Iris pigment epithelial cell (primary cell): ENCODE measurements at places on chromosomes 3 and 15.

DNA sequence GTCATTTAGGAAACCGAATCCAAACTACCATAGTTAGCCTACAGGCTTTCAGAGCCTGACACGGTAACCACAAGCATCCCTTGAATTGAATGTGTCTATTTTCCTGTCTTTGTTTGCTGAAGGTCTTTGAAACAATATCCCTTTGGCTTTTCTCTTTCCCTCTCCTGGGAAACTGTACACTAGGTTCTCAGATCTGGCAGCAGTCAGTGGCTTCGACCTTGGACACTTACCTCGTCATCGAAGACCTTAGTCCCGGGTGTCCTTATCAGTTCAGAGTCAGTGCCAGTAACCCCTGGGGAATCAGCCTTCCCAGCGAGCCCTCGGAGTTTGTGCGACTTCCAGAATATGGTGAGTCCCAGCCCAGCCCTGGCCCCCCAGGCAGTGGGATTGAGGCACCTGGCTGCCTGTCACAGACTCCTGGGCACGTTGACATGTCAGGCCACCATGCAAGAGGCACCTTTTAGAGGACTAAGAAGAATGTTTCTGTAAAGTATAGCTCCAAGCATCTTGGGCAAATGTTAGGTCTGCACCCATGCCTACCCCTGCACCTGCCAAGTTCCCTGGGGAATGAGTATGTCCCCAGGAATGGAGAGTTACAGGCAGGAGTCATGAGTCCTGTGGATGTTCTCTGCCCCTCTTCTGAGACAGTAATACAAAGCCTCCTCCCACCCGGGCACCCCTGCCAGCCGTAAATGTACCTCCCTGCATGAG, 30.4 kb upstream of the UMPS start:
- no peak for DNase-seq

GRCh38 chr15:24955531-24955921, 739 bp downstream of the SNRPN start:
- DNase-seq = no peak

- no peak for DNase-seq
Observed at GRCh38 chr3:47783673-47784072, 2.0 kb upstream of the SMARCC1 start.

GRCh38 chr3:163273694-163274093, 1777.1 kb downstream of the OTOL1 start:
- no peak for DNase-seq

DNA sequence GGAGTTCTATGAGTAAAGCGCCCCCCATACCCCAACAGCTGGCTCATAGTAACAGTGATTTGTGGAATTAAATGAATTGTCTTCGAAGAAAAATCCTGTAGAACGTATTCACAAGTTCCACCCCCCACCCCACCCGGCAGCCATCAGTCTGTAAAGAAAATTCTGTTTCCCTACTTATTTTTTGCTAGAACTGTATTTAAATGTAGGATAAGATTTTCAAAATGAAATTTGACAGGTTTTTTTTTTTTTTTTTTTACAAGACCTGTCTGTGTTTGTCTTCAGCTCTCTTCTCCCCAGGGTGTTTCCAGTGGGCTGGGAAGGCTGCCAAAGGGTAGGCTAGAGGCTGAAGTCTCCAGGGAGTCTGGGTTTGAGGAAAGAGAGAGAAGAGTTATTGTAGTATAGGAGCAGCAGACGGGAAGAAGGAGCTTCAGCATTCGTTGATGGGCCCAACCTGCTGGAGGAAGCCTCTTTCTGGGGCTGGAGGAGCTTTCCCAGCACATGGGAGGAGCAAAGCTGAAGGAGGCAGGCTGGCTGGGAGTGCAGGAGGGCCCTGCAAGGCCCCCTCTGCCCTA, 130.6 kb upstream of the SEMA6D start:
- no peak for DNase-seq

DNA sequence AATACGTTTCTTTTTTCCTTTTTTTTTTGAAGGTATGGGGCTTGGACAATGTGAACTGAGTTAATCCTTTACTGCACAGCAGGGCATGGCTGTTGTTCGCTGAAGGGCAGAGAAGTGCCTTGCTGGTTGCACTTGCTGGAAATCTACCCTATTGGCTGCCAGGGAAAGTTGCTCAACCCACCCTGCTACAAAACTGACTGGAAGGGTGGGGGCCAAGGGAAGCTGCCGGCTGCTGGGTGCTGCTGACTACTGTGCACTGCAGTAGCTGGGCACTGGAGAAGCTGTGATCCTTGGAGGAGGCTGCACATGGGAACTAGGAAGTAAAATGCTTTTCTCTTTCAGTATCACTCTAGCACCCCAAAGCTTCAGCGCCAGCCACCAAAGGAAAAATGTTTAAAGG, 70.5 kb downstream of the ETV5 start:
- no peak for DNase-seq

DNA sequence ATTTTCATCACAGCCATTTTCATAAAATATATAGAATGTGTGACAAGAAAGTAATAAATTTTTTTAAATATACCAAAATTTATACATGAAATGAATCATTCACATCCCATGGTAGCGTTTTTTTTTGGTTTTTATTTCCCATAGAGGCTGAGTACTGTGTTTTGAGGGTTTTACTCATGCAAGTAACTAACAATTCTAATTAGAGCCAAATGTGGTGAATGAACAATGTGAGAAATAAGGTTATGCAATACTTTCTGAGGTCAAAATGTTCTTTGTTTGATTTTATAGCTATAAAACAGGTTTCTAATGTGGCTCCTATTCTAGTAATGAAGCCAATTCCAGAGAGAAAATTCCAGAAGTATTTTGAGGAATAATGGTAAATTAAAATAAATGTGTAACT, 386.8 kb downstream of the TBC1D5 start:
- DNase-seq = peak; percentile 21

- DNase-seq = no peak
Observed at GRCh38 chr3:177591379-177591778, 394.1 kb upstream of the TBL1XR1 start.

GRCh38 chr3:129506231-129506742, 22.2 kb upstream of the RHO start:
- DNase-seq = no peak

DNA sequence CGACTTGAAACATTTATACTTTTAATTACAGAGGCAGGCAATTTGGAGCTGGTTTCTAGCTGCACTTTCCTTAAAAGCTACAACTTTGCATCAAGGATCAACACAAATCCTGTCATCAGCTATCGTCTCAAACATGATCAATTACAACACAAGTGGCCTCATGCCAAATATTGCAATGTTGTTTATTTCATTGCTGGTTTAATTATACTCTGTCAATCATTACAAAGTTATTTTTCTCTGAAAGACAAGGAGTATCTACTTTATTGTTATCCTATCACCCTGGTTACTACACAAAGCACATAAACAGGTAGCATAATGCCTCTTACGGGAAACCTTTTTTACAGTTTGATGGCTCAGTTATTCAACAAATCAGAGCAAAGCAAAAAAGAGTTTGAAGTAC, 58.0 kb upstream of the FOXB1 start:
- no peak for DNase-seq

DNA sequence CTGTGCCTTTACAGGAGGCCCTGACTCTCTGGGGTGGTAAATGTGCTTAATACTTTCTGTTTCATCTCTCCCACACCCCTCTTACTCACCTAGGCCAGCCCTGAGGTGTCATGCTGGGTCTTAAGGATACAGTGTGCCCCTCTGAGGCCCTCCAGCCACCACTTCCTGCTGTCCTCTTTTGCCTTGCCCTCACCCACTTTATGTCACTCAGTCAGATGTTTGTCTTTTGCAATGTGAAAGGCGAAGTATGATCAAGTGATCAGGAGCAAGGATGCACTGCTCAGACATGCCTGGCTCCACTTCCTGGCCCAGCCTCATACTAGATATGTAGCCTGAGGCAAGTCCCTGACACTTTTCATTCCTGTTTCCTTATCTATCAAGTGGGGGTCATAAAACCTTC, 339.0 kb upstream of the NR2E3 start:
- peak; percentile 26 for DNase-seq

DNA sequence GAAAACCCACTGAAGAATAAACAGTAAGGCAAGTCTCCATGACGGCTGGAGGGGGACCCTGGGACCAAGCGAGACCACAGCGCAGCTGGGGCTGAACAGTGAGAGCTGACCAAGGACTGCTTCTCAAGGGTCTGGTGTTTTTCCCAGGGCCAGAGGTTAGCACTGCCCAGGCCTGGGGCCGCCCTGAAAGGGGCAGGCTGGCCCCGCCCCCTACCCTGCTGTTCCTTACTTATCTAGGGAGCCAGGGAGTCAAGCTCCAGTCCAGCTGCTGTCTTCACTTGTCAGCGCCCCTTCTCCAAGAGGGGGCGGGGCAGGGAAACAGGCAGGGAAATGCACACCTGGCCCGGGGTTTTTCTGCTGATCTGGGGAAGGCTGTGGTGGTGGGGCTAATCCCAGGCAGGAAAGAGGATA, 51.6 kb upstream of the HACD2 start:
- no peak for DNase-seq

- DNase-seq = no peak
Observed at GRCh38 chr15:40339621-40339945, 1.2 kb downstream of the CCDC9B start.

- DNase-seq = peak; percentile 55
Observed at GRCh38 chr15:89496155-89497098, at the start of gene RHCG. Gene RHCG, minus strand, starts transcription at chr15:89496583. Its CDS starts 39 bp downstream, at chr15:89496544.

GRCh38 chr3:17431004-17431403, 311.4 kb downstream of the TBC1D5 start:
- DNase-seq = peak; percentile 59

- no peak for DNase-seq
Observed at GRCh38 chr3:36580716-36581115, 183.6 kb downstream of the DCLK3 start.

DNA sequence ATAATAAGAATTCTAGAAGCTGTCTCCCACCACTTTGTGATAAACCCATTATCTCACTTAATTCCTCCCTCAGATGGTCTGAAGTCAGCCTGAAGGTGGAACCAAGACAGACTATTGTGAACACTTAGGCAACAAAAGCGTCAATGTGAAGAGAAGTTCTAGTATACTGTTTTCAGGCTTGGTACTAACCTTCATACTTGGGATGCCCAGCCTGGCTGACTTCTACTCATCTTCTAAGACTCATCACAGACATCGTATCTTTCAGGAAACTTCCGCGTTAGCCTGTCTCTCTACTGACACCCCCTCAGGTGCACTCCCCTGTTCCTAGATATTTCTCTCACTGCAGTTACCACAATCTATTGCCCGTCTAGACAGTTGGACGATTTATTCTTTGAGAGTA, 201.2 kb downstream of the SATB1 start:
- no peak for DNase-seq

- no peak for DNase-seq
Observed at GRCh38 chr3:15174953-15175352, 31.1 kb upstream of the CAPN7 start.

GRCh38 chr3:127860211-127860696, 37.9 kb upstream of the MGLL start:
- no peak for DNase-seq

DNA sequence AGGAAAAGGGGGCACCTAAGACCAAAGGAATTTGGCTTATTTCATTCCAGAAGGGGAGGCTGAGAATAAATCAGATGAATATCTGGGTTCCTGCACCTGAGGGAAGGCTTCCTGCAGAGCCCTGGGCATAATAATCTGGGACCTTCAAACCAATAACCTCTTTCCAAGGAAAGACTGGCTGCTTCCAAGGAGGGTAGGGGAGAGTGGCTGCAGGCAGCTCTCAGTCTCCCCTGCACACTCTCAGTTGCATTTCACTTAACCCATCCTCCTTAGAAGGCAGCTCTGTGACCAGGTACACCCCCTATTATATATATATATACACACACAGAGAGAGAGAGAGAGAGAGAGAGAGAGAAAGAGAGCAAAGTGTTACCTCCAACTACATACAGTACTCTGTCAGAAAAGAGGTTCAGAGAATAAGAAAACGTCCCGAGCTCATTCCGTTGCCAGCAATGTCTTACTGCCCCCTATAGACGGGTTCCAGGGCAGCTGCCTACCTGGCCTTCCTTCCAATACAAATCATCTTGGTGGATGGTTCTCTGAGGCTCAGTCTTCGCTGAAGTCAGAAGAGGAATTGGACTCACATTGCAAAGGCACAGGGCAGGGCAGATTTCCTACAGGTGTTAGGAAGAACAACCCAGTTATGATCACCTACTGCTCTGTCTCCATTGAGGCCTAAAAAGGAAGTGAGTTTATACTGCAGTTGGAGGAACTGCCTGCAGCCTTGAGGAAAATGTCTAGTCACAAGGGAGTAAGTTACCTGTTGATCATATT, 26.1 kb downstream of the CAPN3 start:
- peak; percentile 67 for DNase-seq

DNA sequence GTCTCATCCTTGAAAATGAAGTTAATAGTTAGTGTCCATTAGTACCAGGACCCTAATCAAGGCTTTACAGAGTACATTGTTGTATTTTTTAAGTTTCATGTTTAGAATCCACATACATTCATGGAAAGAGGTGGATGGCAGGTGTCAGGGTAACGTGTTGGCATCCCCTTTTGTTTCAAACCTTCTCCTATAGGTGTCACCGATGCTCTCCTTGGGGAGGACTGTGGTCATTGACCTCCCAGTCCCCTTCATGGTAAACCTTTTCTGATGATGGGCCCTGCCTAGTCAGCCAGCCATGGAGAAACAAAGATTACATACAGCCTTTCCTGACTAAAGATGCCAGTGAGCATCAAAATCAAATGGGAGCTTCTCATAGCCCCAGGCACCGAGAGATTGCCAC, 574.8 kb downstream of the AGBL1 start:
- no peak for DNase-seq

GRCh38 chr3:75341324-75342067, 322.6 kb upstream of the FRG2C start:
- DNase-seq = no peak

DNA sequence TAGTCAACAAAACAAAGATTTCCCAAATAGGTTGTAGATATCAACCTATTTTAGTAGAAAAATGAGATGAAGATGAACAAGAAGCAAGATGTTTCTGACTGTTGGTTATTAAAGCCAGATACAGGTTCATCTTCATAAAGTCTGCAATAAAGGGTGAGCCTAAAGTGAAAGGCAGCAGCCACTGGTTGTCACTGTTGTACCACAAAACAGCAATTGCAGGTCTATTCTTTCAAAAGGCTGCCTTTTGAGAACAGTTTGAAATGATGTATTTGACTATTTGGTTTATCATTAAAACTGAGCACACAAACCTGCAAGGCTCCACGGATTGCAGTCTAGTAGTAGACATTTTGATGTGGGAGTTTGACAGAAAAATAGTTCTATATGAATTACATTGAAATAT, 543.4 kb downstream of the GBE1 start:
- peak; percentile 63 for DNase-seq

GRCh38 chr15:62565634-62566026, 400.5 kb upstream of the C2CD4B start:
- no peak for DNase-seq
